ENCODE measurements at places on chromosomes 3 and 15.

DNA sequence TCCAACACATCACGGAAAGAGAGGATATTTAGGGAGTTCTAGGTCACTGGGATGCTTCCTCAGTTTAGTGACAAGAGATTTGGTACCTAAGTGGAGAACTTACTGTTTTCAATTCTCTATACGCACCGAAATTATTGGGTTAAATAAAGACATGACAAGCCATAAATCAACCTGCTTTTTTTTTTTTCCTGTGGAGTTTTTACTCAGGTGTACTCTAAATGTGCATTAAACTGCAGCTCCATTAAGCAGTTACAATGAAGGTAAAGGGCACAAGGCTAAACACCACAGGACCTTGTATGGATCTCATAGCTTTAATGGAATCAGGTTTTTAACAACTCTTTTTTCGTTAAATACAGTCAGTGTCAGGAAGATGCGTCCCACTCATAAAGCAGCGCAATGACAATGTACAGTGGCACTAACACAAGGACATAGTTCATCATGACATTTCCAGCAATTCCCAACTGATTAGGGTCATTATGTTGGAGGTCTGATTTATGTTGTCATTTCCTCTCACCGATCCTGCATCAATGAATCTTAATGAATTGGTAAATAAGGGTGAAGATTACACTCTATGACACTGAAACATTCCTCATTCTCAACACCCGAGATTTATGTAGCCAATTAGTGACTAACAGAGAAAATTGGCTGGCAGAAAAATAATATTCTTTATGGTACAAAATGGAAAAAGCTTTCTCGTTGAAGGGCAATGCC, 355.2 kb downstream of the FOXP1 start:
- DNase-seq: no peak

- no peak for DNase-seq
Measured at GRCh38 chr15:92682741-92683510, 27.4 kb upstream of the FAM174B start.

GRCh38 chr3:188583341-188584161, 429.6 kb downstream of the LPP start:
- DNase-seq: no peak

DNA sequence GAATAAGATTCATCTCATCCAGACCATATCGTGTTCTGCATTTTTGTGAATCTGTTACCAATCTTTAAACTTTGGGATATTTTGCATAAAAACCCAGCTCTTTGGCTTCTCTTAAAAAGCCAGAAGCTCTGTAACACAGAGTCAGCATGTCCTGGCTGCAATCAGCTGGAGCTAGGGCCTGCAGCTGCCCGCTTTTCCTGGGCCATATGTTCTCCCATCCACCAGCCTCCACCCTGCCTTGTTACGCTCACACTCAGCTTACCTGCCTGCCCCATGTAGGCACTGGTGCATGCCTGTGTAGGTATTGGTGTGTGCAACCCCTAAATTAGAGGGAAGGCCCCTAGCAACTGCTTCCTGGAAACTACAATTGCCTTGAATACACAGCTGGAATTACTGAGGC, 48.2 kb downstream of the CRYGS start:
- no peak for DNase-seq

- DNase-seq: no peak
Measured at GRCh38 chr3:125005676-125006075, 50.1 kb downstream of the HEG1 start.

DNA sequence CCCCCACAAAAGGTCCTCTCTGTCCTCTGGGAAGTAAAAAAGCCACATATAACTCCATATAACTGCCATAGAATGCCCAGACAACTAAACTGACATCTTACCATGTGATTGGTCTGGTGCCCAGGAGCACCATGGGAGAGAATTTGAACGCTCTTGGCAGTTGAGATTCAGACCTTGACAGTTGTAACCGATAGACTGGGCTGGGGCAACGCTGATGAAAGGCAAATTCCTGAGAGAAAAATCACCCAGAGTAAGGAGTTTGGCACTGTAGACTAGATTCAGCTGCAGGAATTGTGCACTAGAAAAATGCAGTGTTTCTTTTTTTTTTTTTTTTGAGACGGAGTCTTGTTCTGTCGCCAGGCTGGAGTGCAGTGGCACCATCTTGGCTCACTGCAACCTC, 240.5 kb downstream of the SOX2 start:
- DNase-seq: no peak

- DNase-seq: no peak
Measured at GRCh38 chr3:14581334-14582044, 41.3 kb upstream of the GRIP2 start.

DNA sequence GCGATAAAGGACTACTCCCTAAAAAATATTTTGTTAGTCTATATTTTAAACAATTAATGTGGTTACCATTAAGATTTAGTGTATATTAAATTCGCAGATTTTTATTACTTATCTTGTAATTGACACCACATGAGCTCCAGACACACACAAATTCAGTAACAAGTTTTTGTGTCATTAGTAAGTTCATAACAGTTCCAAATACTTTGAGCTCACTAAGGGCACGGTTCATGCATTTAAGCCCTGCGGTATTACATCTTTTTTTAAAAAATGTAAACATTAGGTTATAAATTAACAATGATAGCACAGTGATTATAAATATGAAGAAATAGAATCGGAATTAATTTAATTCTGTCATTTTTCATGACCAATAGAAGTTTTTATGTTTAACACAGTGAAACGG, 317.3 kb downstream of the ZNF385D start:
- no peak for DNase-seq

- no peak for DNase-seq
Measured at GRCh38 chr3:119580067-119580760, 922 bp downstream of the ADPRH start.

DNA sequence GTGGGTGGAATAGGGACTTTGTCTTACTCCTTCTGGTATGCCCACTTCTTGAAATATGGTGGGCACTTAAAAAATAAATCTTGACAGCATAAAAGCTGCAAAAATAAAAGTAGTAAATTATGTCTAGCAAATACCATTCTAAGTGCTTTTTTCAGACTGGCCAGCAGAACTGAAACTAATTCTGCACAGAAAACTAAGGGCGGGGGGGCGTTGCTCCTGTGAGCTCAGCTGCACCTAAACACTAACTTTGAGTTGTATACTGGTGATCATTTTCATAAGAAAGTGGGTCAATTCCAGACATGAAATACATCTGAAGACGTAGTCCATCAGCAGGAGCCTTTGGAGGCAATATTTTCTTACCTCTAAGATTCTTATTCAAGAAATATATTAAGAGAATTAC, 114.8 kb downstream of the WDR76 start:
- no peak for DNase-seq

- DNase-seq: no peak
Measured at GRCh38 chr15:36843822-36844221, 256.5 kb downstream of the MEIS2 start.

GRCh38 chr3:131591394-131592014, 88.7 kb upstream of the MRPL3 start:
- DNase-seq: no peak

- DNase-seq: no peak
Measured at GRCh38 chr3:29318251-29318650, 37.4 kb downstream of the RBMS3 start.

- DNase-seq: no peak
Measured at GRCh38 chr3:164278550-164278949, 799.7 kb downstream of the SI start.

All from effector CD4-positive, alpha-beta T cell (primary cell).